ENCODE measurements at places on chromosomes 12 and 14. TPM values are rescaled to one million over a fixed set of nuclear protein-coding genes. Genes with fewer than 3 reads are reported as not detected.

- H3K36me3 ChIP-seq = no peaks in the 10 kb centered on the region
- H3K4me1 ChIP-seq = peaks cover 24% of the 10 kb centered on the region
- no peak overlapping the region for H3K4me3 ChIP-seq
- H3K27me3 ChIP-seq = no peaks in the 10 kb centered on the region
Measured at GRCh38 chr12:3098436-3098835, 21.3 kb downstream of the TSPAN9 start.

- no peak overlapping the region for H3K4me3 ChIP-seq
- H3K27ac ChIP-seq = peak overlapping the region; percentile 37
- no peaks in the 10 kb centered on the region for H3K27me3 ChIP-seq
- DNase-seq = no peak
- peaks cover 6% of the 10 kb centered on the region for H3K4me1 ChIP-seq
- H3K36me3 ChIP-seq = no peaks in the 10 kb centered on the region
Measured at GRCh38 chr14:75435473-75435872, 7.7 kb downstream of the JDP2 start.

HOXC12 gene
- total RNA-seq = not detected

COL2A1 gene
- 469 TPM for total RNA-seq

BCL7A gene
- 16.2 TPM for total RNA-seq

DNA sequence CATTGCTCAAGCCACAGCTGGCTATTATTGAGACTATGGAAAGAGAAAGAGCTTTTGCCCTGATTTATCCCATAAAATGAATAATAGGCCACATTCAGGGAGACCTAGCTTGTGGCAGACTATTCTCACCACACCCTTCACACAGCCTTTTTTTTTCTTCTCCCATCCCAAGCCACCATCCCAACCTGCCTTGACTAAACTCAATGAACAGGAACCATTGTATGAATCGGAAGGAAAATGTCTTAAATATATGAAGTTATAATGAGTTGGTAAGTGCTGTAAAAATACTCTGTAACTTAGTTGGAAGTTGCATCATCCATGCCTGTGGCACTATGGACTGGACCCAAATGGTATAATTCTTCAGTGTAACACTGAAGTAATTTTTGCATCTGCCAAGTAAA, 338.4 kb downstream of the RAD51B start:
- no peak for DNase-seq
- no peaks in the 10 kb centered on the region for H3K36me3 ChIP-seq

DAO gene
- not detected for total RNA-seq

DNA sequence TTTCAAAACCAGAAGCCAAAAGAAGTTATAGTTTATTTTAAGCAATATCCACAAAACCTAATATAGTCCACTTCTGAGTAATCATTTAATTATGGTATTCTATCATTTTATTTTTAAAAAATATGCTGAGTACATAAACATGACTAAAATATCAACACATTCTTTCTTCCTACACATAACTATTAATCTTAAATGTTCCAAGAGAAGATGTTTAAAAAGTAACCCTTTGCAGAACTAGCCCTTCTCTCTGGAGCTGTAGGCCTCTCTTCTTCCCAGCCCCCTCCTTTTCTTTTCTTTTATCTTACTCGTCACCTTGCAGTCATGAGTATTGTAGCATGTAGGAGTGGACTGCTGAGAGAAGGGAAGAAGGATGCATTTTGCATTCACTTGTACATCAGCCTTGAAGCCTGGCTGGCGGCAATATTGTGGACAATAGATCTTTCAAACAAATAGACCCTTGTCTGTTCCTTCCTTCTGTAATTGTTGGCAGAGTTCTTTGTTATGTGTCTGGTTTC, 941.9 kb downstream of the NRXN3 start:
- DNase-seq = no peak
- no peaks in the 10 kb centered on the region for H3K4me1 ChIP-seq
- H3K4me3 ChIP-seq = no peak overlapping the region
- H3K36me3 ChIP-seq = no peaks in the 10 kb centered on the region

GRCh38 chr12:32773691-32774090, 18.0 kb upstream of the YARS2 start:
- H3K4me3 ChIP-seq = no peak overlapping the region
- H3K4me1 ChIP-seq = no peaks in the 10 kb centered on the region
- no peaks in the 10 kb centered on the region for H3K27me3 ChIP-seq
- H3K27ac ChIP-seq = no peak overlapping the region
- no peaks in the 10 kb centered on the region for H3K36me3 ChIP-seq

DNA sequence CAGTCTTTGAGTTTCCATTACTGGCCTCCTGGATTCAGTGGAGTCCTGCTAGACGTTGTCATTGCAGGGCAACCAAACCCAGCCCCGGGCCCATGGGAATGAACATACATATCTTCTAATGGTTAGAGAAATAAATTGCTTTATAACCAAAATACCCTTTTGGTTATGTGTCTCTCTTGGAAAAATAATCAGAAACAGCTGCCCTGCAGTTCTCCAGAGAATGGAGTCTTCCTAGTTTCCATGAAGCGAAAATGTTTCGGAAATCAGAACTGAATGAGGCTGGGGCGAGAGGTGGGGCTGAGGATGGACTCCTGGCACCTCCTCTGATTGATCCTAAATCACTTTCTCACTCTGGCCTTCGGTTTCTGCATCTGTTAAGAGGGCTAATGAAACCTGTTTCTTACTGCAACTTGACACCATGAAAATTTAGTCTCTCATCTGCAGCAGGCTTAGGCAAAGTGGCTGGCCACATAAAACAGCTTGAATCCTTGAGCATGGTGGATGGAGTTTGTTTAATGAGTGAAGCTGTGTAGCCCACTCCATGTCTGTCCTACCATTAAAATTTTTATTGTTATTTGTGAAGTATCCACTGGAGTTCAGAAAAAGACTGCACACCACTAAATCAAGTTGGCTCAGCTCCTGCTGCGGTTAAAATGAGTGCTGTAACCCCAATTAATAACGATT, 198.9 kb downstream of the CACNA1C start:
- peak overlapping the region; percentile 71 for H3K27ac ChIP-seq
- H3K4me3 ChIP-seq = no peak overlapping the region
- no peaks in the 10 kb centered on the region for H3K27me3 ChIP-seq
- H3K4me1 ChIP-seq = peaks cover 60% of the 10 kb centered on the region
- no peaks in the 10 kb centered on the region for H3K36me3 ChIP-seq

KRT73 gene
- not detected for total RNA-seq

DNA sequence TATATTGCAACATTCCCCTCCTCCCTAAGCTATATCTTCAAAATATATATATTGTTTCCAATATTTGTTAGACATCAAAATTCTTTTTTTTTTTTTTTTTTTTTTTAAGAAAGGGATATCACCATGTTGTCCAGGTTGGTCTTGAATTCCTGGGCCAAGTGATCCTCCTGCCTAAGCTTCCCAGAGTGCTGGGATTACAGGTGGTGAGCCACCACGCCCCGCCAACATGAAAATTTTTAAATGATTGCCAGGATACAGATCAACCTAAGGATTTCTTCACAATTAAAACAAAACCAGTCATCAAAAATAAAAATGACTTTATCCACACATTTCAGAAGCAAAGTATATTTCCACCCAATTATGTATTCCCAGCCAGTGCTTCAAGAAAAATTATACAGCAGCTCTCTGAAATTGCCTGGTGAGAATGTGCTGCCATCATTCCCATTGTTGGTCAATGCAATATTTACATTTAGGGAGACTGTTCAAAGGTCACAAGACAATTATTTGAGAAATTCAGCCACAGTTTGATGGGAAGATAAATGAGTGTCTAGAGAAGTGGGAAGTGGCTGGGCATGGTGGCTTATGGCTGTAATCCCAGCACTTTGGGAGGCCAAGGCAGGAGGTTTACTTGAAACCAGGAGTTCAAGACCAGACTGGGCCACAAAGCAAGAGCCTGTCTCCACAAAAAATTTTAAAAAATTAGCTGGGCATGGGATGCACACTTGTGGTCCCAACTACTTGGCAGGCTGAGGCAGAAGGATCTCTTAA, 141.7 kb upstream of the AMIGO2 start:
- H3K27ac ChIP-seq = no peak overlapping the region
- peaks cover 11% of the 10 kb centered on the region for H3K4me1 ChIP-seq
- H3K27me3 ChIP-seq = no peaks in the 10 kb centered on the region

MYO1H gene
- total RNA-seq = 0.21 TPM

DNA sequence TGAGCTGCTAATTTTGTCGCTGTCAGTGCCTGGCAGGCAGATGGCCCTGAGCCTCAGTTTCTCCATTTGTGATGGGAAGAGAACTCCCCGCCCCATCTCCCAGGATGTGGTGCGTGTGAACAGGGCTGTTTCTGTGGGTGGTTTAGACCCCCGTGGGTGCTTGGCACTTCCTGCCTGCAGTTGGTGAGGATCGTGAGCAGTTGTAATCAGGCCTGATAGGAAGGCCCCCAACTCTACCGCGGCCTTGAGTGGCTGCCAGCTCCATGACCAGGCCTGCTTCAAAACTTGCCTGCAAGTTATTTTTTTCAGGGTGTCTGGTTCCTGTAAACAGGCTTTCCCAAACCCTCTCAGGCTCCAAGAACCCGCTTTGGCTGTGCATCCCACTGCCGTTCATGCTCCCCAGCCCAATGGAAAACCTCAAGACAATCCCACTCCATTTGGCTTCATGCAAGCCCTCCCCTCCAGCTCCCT, 138.4 kb downstream of the ZFP36L1 start:
- H3K36me3 ChIP-seq = no peaks in the 10 kb centered on the region
- no peak overlapping the region for H3K4me3 ChIP-seq
- no peaks in the 10 kb centered on the region for H3K27me3 ChIP-seq
- no peak overlapping the region for H3K27ac ChIP-seq

- DNase-seq = no peak
- no peak overlapping the region for H3K27ac ChIP-seq
- no peaks in the 10 kb centered on the region for H3K27me3 ChIP-seq
- peaks cover 20% of the 10 kb centered on the region for H3K36me3 ChIP-seq
Measured at GRCh38 chr12:122864894-122865253, 29.6 kb downstream of the HIP1R start.

DNA sequence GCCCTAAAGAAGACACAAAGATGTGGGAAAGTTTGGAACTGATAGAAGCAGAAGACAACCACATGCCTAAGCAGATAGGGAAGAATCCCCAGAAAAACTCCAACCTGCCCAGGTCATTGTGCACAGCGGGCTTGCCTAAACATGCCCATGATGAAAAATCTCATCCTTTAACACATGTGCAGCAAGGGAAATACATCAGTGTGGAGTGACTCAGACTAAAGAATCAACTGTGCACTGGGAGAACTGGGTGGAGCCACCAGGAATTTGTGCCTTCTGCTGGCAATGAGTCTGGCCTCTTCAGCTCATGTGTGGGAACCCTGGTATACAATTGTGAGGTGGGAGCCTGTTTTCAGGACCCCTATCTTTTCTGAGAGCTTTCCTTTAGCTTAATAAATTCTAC, 398.5 kb downstream of the FSCB start:
- no peaks in the 10 kb centered on the region for H3K4me1 ChIP-seq
- no peak for DNase-seq
- no peak overlapping the region for H3K4me3 ChIP-seq

GRCh38 chr12:41772478-41772877, 372.2 kb downstream of the GXYLT1 start:
- H3K27ac ChIP-seq = no peak overlapping the region
- no peak overlapping the region for H3K4me3 ChIP-seq
- no peaks in the 10 kb centered on the region for H3K36me3 ChIP-seq
- no peaks in the 10 kb centered on the region for H3K4me1 ChIP-seq
- no peak for DNase-seq

DNA sequence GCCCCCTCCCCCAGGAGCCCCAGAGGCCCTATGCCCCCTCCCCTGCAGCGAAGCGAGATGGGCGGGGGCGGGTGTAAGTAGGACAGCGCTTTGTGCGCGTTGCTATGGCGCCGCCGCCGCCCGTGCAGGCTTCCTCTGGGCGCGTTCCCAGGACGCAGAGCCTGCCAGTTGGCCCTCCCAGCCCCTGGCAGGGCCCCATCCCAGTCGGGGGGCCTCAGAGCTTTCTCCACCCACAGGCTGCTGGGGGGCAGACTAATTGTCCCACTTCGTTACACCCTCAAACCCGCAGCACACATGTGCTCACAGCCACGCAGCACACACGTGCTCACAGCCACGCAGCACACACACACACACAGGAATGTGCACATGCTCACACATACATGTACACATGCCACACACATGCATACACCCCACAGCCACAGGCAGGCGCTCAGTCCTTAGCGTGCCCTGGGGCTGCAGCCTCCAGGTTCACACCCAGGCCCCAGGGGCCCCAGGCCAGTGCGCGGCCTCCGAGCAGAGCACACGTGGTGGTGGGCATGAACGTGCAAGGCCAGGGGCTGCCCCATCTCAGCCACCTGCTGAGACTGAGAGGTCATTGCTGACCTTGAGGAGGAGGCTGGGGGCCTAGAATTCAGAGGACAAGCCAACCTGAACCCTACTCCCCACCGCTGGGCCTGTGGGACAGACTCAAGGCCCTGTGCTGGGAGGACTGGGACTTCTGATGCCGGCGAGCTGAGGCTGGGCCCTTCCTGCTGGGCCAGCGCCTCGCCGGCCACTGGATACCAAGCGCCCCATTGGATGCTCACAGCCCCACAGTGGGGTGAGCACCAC, 15.6 kb downstream of the TRMT61A start:
- no peaks in the 10 kb centered on the region for H3K36me3 ChIP-seq
- no peaks in the 10 kb centered on the region for H3K27me3 ChIP-seq
- peak; percentile 34 for DNase-seq
- H3K4me1 ChIP-seq = peaks cover 6% of the 10 kb centered on the region
- no peak overlapping the region for H3K27ac ChIP-seq

DNA sequence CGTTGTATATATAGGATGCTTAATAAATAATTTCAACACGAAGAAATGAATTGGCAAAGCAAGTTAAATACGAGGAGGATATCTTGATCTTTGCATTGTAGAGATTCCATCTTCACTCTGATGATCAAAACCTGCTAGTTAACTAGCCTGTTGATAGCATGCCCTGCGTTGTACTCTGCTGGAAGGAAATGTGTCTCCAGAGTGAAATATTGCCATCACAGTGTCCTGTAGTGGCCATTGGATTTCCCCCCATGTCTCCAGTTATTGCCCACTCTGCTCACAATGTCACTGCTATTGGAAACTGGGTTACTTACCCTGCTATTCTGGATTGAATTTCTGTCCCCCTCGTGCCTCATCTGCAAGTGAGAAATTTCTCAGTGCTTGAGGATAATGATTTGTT, 109.6 kb downstream of the PLEKHA5 start:
- H3K27me3 ChIP-seq = no peaks in the 10 kb centered on the region
- H3K4me3 ChIP-seq = no peak overlapping the region
- H3K27ac ChIP-seq = no peak overlapping the region
- no peaks in the 10 kb centered on the region for H3K36me3 ChIP-seq
- peaks cover 28% of the 10 kb centered on the region for H3K4me1 ChIP-seq

- no peaks in the 10 kb centered on the region for H3K27me3 ChIP-seq
- H3K4me1 ChIP-seq = no peaks in the 10 kb centered on the region
- no peak for DNase-seq
- no peaks in the 10 kb centered on the region for H3K36me3 ChIP-seq
- no peak overlapping the region for H3K27ac ChIP-seq
Measured at GRCh38 chr12:59250766-59251165, 330.5 kb upstream of the LRIG3 start.

GRCh38 chr14:104277416-104278213, 139.2 kb downstream of the KIF26A start:
- no peaks in the 10 kb centered on the region for H3K36me3 ChIP-seq
- no peaks in the 10 kb centered on the region for H3K27me3 ChIP-seq
- no peak for DNase-seq

GRCh38 chr14:78243187-78243586, 73.0 kb downstream of the NRXN3 start:
- peaks cover 6% of the 10 kb centered on the region for H3K27me3 ChIP-seq
- no peak overlapping the region for H3K27ac ChIP-seq
- no peaks in the 10 kb centered on the region for H3K4me1 ChIP-seq
- no peaks in the 10 kb centered on the region for H3K36me3 ChIP-seq
- H3K4me3 ChIP-seq = no peak overlapping the region

PPP1R1A gene
- 138 TPM for total RNA-seq

TRIM9 gene
- total RNA-seq = 2.9 TPM
